ENCODE measurements at places on chromosomes 11 and 22. TPM values are rescaled to one million over a fixed set of nuclear protein-coding genes. Genes with fewer than 3 reads are reported as not detected.

DNA sequence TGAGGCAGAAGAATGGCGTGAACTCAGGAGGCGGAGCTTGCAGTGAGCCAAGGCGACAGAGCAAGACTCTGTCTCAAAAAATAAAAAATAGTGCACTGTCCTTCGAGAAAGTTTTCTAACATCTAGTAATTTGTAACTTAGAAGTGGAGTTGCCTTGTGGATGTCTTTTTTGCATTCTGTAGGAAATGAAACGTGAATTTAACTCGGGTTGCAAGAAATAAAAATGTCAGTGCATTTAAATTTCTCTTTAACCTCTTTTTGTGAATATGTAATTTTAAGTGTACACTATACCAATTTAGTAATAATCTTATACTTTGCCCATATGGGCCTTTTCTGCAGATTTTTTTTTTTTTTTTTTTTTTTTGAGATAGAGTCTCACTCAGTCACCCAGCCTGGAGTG is 26.2 kb upstream of the CRKL start:
- peaks cover 11% of the 10 kb centered on the region for H3K4me1 ChIP-seq
- no peak overlapping the region for H3K27ac ChIP-seq
- peaks cover 40% of the 10 kb centered on the region for H3K36me3 ChIP-seq

- H3K4me3 ChIP-seq: no peak overlapping the region
- no peak overlapping the region for H3K27ac ChIP-seq
- peaks cover 8% of the 10 kb centered on the region for H3K4me1 ChIP-seq
Observed at GRCh38 chr11:60831143-60831500, 10.8 kb upstream of the CCDC86 start.

GRCh38 chr11:110093407-110094297 is 460 bp downstream of the ZC3H12C start:
- H3K4me1 ChIP-seq: peaks cover 39% of the 10 kb centered on the region
- peak overlapping the region; percentile 79 for H3K4me3 ChIP-seq
- no peaks in the 10 kb centered on the region for H3K27me3 ChIP-seq
- H3K27ac ChIP-seq: peak overlapping the region; percentile 95
- peak; percentile 74 for DNase-seq

- H3K27me3 ChIP-seq: no peaks in the 10 kb centered on the region
- peaks cover 6% of the 10 kb centered on the region for H3K4me1 ChIP-seq
- peak; percentile 48 for DNase-seq
- no peaks in the 10 kb centered on the region for H3K36me3 ChIP-seq
Observed at GRCh38 chr11:112555491-112556364, 295.1 kb upstream of the PLET1 start.

CD3E gene
- total RNA-seq: 0.60 TPM

SCGB1C1 gene
- not detected for total RNA-seq

SLC7A4 gene
- 0.25 TPM for total RNA-seq

Measured in left ventricle myocardium inferior (tissue), 1 donor.